Stimulated activated CD4-positive, alpha-beta T cell treated with anti-CD3 and anti-CD28 coated beads, Interleukin-4, amount 100 ng/mL, for 4 hours (primary cell): ENCODE measurements at places on chromosomes 7 and 10.

DNA sequence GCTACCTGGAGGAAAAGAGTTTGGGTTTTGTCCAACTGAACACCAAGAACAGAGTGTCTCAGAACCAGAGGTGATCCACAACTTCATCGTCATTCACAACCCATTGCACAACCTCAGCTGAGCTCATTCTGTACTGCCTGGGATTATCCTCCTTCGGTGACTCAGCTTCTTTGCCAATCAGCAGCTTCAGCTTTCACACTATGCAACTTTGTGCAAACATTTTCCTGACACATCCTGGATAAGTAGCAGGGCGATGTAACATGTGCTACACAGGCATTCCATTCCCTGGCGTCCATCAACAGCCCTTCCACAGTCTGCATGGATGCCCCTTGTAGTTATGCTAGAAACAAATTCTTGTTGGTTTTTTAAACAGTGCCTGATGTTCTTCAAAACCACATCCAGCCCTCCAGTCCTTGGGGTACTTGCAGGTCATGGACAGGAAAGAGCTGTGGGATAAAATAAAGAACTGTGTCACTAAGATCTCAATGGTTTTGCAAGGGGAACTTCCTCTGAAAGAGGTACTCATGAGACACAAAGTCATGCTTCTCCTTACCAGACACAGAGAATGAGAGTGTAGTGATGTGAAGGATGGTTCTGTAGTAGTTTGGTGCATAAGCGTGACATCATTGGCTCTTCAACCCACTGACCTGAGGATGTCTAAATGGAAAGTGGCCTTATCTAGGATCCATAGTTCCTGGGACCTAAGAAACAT lies 478.5 kb downstream of the KIF20B start:
- no peak for DNase-seq

DNA sequence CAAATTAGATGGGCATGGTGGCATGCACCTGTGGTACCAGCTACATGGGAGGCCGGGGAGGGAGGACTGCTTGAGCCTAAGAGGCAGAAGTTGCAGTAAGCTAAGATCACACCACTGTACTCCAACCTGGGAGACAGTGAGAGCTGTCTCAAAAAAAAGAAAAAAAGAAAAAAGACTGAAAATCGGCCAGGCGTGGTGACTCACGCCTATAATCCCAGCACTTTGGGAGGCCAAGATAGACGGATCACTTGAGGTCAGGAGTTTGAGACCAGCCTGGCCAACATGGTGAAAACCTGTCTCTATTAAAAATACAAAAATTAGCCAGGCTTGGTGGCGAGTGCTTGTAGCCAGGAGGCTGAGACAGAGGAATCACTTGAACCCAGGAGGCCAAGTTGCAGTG lies 11.9 kb downstream of the RNF216 start:
- DNase-seq: no peak

- DNase-seq: no peak
These were observed 40.0 kb downstream of the TNKS2 start for GRCh38 chr10:91838199-91838598.

DNA sequence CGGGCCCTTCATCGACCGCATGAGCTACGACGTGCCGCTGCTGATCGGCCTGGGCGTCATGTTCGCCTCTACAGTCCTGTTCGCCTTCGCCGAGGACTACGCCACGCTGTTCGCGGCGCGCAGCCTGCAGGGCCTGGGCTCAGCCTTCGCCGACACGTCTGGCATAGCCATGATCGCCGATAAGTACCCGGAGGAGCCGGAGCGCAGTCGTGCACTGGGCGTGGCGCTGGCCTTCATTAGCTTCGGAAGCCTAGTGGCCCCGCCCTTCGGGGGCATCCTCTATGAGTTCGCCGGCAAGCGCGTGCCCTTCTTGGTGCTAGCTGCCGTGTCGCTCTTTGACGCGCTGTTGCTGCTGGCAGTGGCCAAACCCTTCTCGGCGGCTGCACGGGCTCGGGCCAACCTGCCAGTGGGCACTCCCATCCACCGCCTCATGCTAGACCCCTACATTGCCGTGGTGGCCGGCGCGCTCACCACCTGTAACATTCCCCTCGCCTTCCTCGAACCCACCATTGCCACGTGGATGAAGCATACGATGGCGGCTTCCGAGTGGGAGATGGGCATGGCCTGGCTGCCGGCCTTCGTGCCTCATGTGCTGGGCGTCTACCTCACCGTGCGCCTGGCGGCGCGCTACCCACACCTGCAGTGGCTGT lies 1.2 kb downstream of the SLC18A3 start:
- no peak for DNase-seq

DNA sequence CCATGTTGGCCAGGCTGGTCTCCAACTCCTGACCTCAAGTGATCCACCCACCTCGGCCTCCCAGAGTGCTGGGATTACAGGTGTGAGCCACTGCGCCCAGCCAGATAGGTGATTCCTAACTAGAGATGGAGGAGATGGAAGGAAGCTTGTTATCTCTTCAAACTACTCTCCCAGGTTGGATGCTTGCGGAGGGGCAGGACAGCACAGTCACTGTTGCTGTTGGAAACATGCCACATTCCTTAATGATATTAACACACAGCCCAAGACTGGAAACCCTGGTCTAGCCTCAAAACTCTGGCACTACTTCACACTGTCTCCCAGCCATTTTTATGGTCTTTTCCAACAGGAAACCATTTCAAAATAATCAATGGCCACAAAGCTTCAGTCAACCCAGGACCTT lies 468.8 kb upstream of the NRP1 start:
- no peak for DNase-seq

DNA sequence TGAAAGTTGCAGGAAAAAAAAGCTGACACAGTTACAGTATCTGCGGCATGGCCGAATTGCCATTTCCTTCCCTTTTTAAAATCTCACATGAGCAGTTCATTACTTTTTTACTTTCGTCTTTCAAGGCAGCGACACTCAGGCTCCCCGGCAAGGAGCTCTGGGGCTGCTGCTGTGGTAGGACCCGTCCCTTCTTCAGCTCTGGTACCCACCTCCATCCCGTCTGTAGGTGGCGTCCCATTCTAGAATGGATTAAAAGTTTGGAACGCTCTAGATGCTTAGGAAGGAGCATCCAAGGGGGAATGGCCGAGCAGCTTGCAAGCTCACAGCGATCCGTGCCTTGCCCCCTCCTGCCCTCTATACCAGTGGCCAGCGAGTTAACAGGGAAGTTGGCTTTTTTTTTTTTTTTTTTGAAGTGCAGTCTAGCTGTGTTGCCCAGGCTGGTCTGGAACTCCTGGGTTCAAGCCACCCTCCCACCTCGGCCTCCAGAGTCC lies 22.8 kb upstream of the TTYH3 start:
- no peak for DNase-seq

- DNase-seq: no peak
These were observed 440.8 kb upstream of the FOXK1 start for GRCh38 chr7:4241304-4241612.

DNA sequence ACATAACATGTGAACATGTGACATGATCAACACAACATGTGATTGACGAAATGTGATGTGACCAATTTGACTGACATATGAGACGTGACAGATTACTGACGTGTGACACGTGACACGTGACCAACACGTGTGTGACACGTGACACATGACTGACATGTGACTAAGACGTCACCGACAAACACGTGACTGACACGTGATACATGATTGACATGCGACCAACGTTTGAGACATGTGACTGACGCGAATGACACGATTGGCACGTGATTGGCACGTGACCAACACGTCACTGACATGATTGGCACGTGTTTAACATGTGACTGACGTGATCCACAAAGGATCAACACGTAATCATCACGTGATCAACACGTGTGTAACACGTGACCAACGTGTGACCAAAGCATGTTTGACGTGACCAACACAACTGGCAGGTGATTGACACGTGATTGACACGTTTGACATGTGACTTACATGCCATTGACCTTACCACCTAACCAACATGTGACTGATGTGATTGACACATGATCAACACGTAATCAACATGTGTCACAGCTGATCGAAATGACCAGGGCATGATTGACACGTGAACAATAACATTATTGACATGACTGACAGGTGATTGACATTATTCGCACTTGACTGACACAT lies 23.7 kb downstream of the CRPPA start:
- DNase-seq: no peak

GRCh38 chr7:20399521-20399920 lies 68.8 kb downstream of the ITGB8 start:
- no peak for DNase-seq

DNA sequence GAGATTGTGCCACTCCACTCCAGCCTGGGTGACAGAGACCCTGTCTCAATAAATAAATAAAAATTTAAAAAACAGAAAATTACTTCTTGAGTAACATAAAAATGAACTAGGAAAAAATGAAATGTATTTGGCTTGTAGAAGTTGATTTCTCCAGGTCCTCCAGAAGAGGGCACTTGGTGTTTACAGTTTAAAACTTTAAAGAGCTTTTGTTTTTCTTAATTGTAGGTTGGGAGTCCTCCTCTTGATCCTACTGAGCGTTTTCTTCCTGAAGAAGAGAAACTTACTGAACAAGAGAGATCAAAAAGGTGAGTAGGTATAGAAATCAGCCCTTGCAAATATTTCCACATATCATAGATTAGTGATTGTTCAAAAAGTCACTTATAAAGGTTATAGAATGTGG lies 16.2 kb downstream of the KIFBP start:
- no peak for DNase-seq

- no peak for DNase-seq
These were observed 227.2 kb downstream of the CSTF2T start for GRCh38 chr10:51472154-51472553.

GRCh38 chr7:1510780-1511154 lies 6.6 kb upstream of the INTS1 start:
- DNase-seq: no peak

DNA sequence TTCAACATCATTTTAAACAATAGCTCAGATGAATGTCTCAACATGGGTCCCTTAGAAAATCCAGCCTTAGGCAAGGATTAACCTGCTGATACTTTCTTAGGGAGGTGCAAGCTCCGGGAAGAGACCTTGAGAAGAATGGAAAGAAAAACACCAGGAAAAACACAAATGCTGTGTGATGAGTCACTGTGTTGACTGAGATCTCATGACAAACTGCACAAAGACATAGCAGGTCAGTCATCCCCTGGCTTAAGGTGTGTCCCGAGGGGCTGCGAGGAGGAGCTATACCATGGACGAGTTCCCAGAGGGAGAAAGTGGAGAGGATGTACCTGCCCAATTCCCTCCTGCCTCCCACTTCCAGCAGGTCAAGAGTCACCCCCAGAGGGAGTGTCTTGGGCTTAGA lies 98.0 kb downstream of the TEX36 start:
- DNase-seq: no peak

- no peak for DNase-seq
These were observed 81.0 kb downstream of the SNX10 start for GRCh38 chr7:26372704-26373103.

- no peak for DNase-seq
These were observed 34.0 kb upstream of the EZH2 start for GRCh38 chr7:148918058-148918596.

DNA sequence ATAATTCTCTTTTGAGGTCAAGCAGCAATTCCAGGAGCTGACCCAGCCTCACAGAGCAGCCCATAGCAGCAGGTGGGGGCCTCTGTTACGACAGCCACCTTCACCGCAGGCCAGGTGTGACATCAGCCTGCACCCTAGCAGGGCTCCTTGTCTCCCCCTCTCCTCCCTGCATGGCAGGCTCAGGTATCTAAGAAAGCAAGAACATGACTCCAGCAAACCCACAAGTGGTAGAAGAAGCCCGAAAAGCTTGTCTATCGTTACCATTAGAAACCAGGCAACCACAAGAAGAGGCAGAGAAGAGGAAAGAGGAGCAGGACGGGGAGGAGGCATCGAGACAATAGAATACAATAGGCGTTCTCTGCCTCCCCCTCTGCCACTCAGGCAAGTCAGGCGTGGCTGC lies 104.0 kb upstream of the PRR15 start:
- no peak for DNase-seq

GRCh38 chr10:32337350-32337749 lies 9.6 kb downstream of the EPC1 start:
- no peak for DNase-seq

GRCh38 chr10:101042118-101042517 lies 11.1 kb downstream of the SFXN3 start:
- DNase-seq: no peak

GRCh38 chr7:157545681-157546060 lies 208.9 kb downstream of the DNAJB6 start:
- DNase-seq: no peak

DNA sequence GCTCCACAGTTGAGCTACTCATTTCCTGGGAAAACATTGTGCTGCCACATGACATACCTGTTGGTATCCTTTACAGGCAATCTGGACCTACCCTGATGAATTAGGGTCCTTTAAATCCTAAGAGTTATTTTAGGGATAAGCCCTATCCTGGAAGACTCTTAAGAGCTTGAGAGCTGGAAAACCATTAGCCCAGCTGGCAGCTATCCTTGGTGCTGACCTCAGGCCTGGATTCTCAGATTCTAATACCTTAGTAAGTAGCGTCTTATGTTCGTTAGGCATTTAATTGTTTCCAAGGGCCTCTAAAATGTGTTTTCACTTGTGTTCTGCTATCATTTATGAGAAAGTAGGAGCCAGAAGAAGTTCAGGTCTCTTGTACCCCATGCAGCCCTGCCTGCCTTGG lies 93.0 kb upstream of the SORCS3 start:
- no peak for DNase-seq

DNA sequence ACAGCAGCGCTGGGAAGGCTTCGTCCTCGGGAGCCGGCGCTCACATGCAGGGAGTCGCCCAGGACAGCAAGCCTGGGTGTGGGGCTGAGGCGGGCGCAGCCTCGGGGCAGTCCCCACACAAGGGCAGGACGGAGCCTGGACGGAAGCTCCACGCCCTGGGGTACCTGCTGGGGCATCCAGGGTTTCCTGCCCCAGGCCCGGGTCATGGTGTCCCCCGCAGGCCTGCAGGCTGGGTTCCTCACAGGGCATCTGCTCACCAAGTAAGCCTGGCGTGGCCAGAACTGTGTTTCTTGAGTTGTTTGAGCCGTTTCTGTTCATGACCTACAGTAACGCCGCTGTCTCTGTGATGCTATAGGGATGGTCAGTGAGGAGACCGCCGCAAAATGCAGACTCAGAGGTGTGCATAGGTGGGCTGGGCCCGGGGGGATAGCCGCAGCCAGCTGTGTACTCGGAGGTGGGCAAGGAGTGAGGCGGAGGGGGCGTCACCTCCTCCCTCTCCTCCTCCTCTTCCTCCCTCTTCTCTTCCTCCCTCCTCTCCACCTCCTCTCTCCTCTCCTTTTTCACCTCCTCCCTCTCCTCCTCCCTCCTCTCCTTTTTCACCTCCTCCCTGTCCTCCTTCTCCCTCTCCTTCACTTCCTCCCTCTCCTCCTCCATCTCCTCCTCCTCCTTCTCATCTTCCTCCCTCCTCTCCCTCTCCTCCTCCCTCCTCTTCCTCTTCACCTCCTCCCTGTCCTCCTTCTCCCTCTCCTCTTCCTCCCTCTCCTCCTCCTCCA lies 438.9 kb downstream of the DNAJB6 start:
- DNase-seq: no peak
